Activated naive CD8-positive, alpha-beta T cell treated with anti-CD3 and anti-CD28 coated beads, Interleukin-2, amount 10 ng/mL, durations not matched to agents 7 days and 5 days (primary cell): ENCODE measurements at places on chromosomes 3 and 15. TPM values are rescaled to one million over a fixed set of nuclear protein-coding genes. Genes with fewer than 3 reads are reported as not detected.

The GOLGA6A gene
- 0.40 TPM for total RNA-seq

DNA sequence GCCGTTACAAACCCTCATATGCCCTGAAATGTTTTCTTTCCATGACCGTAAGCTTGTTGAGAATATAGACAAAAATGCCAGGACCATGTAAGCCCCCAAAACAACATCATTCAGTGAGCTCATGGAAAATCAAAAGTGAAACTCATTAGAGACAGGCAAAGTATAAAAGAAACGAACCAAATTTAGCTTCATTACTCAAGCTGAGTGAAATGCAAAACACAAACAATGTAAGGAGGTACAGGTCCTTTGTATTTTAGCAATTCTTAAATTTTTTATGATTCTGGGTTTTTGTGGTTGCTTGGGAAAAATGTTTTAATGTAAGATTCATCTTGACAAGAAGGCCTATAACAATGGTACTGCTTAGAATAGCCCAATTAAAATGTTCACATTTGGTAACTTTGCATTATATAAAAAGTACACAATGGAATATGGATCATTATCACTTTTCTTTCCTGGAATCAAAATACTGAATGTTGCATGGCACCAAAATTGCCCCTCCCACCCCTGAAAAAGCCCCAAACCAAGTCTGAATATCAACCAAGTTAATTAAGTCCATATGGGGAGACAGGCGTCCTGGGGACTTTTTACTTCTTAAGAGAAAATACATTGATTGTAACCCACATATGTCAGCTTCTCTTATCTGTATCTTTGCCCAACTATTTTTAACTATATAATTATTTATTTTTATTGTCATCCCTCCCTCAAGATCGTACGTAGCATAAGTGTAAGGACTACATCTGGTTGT is 247.7 kb upstream of the CDIN1 start:
- no peak for DNase-seq
- no peak overlapping the region for H3K27ac ChIP-seq
- no peaks in the 10 kb centered on the region for H3K27me3 ChIP-seq
- H3K36me3 ChIP-seq = no peaks in the 10 kb centered on the region
- no peak overlapping the region for H3K4me3 ChIP-seq

GRCh38 chr3:158792709-158793108 is 9.1 kb upstream of the MFSD1 start:
- no peaks in the 10 kb centered on the region for H3K36me3 ChIP-seq
- no peak for DNase-seq
- H3K27ac ChIP-seq = no peak overlapping the region
- no peak overlapping the region for H3K4me3 ChIP-seq
- H3K4me1 ChIP-seq = peaks cover 3% of the 10 kb centered on the region

- no peaks in the 10 kb centered on the region for H3K4me1 ChIP-seq
- H3K27ac ChIP-seq = no peak overlapping the region
- H3K36me3 ChIP-seq = no peaks in the 10 kb centered on the region
Observed at GRCh38 chr3:29408676-29409075, 127.8 kb downstream of the RBMS3 start.

DNA sequence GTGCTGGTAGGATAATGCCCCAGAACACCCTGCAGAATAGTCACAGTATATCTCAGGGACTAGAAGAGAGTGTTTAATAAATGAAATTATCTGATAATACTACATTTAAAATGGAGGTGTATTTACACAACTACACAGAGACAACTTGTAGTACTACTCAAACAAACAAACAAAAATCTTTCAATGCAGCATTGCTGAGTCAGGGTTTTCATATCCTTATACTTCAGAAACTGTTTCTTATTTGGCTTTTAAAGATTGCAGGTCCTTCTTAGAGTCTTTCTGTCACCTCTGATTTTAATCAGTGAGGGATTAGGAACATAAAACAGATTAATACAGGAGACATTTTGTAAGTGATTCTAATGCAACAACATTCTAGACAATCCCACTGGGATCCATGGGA is 57.4 kb downstream of the EPHA3 start:
- H3K27ac ChIP-seq = no peak overlapping the region
- H3K4me1 ChIP-seq = no peaks in the 10 kb centered on the region
- DNase-seq = no peak
- no peaks in the 10 kb centered on the region for H3K36me3 ChIP-seq
